Thoracic aorta (tissue), 2 donors: ENCODE measurements at places on chromosomes 1 and 21. TPM values are rescaled to one million over a fixed set of nuclear protein-coding genes. Genes with fewer than 3 reads are reported as not detected.

DNA sequence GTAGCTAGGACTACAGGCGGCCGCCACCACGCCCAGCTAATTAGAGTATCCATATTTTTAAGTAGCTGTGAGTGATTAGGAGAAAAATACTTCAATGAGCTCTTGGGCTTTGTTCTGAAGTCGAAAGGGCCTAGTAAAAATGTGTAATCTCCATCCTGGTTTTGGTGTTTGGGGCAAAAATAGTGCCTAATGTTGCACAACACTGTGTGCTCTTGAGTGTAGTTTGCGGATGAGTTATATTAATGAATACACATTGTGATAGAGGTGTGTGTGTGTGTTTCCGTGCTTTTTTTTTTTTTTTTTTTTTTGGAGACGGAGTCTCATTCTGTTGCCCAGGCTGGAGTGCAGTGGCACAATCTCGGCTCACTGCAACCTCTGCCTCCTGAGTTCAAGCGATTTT is 6.3 kb upstream of the ARID1A start:
- H3K4me3 ChIP-seq: no peak overlapping the region
- H3K27ac ChIP-seq: no peak overlapping the region
- no peaks in the 10 kb centered on the region for H3K27me3 ChIP-seq
- H3K36me3 ChIP-seq: no peaks in the 10 kb centered on the region
- DNase-seq: no peak

DNA sequence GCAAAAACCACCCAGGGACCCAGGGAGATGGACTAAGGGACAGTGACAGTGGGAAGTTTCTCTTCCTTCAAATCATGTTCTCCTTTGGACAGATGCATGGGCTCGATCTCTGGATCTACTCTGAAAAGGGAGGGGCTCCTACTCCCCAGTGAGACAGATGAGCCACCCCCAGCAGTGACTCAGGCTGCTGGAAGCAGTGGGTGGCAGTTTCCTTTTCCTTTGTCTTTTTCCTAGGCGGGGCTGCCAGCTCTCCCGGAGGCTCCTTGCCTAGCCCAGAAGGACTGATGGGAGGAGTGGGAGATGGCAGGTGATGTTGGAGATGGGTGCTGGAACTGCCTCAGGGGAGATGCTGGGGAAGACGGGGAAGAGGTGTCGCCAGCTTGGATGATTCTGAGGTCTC is 41.0 kb upstream of the IGSF21 start:
- H3K36me3 ChIP-seq: no peaks in the 10 kb centered on the region
- no peak for DNase-seq
- H3K4me1 ChIP-seq: no peaks in the 10 kb centered on the region
- no peaks in the 10 kb centered on the region for H3K27me3 ChIP-seq

- H3K36me3 ChIP-seq: peaks cover 8% of the 10 kb centered on the region
- H3K4me1 ChIP-seq: peaks cover 26% of the 10 kb centered on the region
- H3K27me3 ChIP-seq: no peaks in the 10 kb centered on the region
- DNase-seq: no peak
- H3K27ac ChIP-seq: no peak overlapping the region
Measured at GRCh38 chr1:54610048-54610447, 13.3 kb downstream of the FAM151A start.

The NCMAP gene
- total RNA-seq: not detected

The CELA2A gene
- not detected for total RNA-seq

The MMP23B gene
- total RNA-seq: 201 TPM

GRCh38 chr1:1272341-1273208 is 1.1 kb downstream of the UBE2J2 start:
- peaks cover 37% of the 10 kb centered on the region for H3K4me1 ChIP-seq
- no peaks in the 10 kb centered on the region for H3K27me3 ChIP-seq
- H3K27ac ChIP-seq: peak overlapping the region; percentile 27
- H3K4me3 ChIP-seq: peak overlapping the region; percentile 97

- H3K27ac ChIP-seq: no peak overlapping the region
- H3K4me3 ChIP-seq: peak overlapping the region; percentile 85
- H3K4me1 ChIP-seq: peaks cover 7% of the 10 kb centered on the region
- DNase-seq: no peak
- H3K36me3 ChIP-seq: no peaks in the 10 kb centered on the region
Measured at GRCh38 chr1:40532844-40533424, 1.5 kb downstream of the ZNF684 start.
